MCF 10A (cell line): ENCODE measurements at places on chromosomes 13 and 19. TPM values are rescaled to one million over a fixed set of nuclear protein-coding genes. Genes with fewer than 3 reads are reported as not detected.

DNA sequence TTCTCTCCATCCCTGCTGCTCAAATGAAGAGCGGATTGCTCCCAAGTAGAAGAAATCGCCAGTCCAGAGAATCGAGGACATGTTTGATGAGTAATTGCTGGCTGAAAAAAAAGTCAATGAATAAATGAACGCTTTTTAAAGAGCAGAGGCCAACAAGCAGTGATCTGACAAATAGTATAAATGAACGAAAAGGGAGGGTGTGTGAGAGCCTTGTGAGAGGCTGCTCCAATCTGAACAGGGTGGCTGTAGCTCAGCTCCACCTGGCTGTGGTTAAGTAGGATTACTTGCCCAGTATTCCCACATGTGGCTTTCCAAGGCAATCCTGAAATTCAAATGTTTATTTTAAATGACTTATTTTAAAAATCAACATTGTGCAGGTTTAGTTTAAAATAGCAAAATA is 117.1 kb downstream of the TSHZ3 start:
- no peak for DNase-seq

DNA sequence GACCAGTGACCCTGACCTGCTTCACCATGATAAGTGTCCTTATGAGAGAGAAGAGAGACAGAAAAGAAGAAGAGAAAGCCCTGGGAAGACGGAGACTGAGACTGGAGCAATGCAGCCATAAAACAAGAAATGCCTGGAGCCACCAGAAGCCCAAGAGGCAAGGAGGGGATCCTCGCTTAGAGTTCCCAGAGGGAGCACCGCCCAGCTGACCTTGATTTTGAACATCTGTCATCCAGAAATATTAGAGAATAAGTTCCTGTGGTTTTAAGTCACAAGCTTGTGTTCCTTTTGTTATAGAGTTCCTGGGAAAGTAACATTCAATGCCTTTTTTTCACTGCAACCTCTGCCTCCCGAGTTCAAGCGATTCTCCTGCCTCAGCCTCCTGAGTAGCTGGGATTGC is 20.2 kb downstream of the CERS1 start:
- no peak for DNase-seq

DNA sequence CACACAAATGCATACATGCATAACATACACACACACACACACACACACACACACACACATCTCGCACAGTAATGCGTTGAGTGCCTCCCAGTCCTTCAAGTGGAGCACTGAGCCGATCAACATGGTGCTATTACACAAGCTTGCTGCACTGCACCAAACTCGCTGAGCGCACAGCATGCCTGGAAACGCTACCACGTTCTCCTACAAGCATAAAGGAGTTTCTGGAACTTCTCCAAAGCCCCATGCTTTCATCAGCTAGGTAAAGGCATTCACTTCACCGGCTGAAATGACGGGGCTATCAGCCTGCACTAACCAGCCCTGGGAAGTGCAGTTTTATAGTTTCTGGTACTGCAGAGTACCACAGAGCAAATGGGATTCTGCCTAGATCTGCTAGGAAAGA is 92.7 kb downstream of the FGF14 start:
- DNase-seq: no peak

The ZNF430 gene
- total RNA-seq: 12.9 and 13.9 TPM in 2 replicates

- DNase-seq: no peak
Observed at GRCh38 chr13:19822673-19823072, 39.9 kb upstream of the PSPC1 start.

- no peak for DNase-seq
Observed at GRCh38 chr19:41161903-41162302, 31.1 kb upstream of the CYP2S1 start.

DNA sequence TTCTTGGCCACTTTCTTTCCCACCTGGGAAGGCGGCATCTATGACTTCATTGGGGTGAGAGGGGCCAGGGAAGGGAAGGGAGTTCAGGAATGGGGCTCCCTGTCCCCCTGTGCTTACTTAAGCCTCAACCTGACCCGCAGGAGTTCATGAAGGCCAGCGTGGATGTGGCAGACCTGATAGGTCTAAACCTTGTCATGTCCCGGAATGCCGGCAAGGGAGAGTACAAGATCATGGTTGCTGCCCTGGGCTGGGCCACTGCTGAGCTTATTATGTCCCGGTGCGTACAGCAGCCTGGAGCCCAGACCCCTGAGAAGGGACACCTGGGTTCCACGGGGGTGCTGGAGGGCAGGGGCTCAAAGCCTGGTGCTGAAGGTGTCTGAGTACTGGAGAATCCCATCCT is 1.1 kb downstream of the TMEM147 start:
- DNase-seq: no peak

The CFAP97D2 gene
- total RNA-seq: not detected in 2 replicates

The ZNF726 gene
- total RNA-seq: 0.79 and 1.0 TPM in 2 replicates

The DPP9 gene
- 90.6 and 100 TPM in 2 replicates for total RNA-seq
